ENCODE measurements at places on chromosomes 11 and 22.

DNA sequence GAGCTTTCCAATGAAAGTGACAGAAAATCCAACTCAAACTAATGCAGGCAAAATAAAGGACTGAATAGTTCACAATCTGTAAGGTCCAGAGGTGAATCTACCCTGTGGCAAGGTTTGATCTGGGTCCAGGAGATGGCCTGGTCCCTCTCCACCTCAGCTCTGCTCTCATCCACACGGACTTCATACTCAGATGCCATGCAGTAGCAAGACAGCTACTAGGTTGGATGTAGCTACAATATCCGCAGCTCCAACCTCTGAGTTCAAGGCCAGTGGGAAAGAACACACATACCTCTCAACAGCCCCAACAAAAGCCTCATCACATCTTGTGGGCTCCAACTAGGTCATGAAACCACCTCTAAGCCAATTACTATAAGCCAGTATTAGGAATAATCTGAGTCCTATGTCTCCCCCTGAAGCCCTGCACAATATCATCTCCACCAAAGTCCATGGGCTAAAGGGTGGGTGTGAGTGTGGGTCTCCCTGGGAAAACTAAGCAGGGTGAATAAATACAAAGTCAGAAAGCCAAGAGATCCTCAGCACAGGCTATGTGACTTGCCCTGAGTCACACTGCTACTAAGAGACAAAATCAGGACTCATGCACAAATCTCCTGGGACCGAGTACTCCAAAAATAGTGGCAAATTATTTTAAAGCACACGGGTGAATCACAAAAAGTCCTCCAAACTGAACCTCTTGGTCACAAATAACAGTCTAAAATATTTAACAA lies 78.8 kb downstream of the LARGE1 start:
- no peak for DNase-seq

GRCh38 chr22:27775758-27776649 lies 25.6 kb downstream of the MN1 start:
- no peak for DNase-seq

DNA sequence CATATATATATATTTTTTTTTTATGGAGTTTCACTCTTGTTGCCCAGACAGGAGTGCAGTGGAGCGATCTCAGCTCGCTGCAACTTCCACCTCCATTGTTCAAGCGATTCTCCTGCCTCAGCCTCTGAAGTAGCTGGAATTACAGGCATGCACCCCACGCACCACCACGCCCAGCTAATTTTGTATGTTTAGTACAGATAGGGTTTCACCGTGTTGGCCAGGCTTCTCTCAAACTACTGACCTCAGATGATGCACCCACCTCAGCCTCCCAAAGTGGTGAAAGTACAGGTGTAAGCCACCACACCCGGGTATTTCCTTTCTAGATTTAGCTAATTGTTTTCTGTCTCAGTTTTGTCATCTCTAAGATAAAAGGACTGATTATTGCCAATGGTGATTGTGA lies 821.1 kb downstream of the CNTN5 start:
- DNase-seq: no peak

GRCh38 chr11:130766650-130767565 lies 149.4 kb downstream of the SNX19 start:
- DNase-seq: no peak

DNA sequence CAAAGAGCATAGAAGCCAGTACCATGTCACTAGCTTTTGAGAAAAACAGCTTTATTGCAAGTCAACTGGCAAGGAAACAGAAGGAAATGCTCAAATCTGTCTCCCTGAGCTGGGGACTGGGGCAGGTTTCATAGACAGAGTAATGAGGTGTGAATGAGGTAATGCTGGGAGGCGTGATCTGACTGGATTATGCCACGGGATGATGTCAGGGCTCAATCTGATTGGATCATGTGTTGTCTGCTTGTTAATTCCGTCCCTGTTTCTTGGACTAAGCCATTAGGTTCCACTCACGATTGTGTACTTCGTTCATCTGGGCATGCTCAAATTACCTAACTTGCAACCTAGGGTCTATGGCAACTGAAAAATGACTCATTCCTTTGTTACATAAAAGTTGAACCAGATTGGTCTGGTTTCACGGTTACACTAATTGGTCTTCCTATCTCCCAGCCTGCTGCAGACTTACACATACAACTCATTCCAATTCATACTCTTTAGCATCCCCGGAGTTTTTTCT lies 20.2 kb upstream of the OR10A5 start:
- DNase-seq: no peak

GRCh38 chr11:36054628-36055027 lies 110.8 kb downstream of the LDLRAD3 start:
- no peak for DNase-seq

DNA sequence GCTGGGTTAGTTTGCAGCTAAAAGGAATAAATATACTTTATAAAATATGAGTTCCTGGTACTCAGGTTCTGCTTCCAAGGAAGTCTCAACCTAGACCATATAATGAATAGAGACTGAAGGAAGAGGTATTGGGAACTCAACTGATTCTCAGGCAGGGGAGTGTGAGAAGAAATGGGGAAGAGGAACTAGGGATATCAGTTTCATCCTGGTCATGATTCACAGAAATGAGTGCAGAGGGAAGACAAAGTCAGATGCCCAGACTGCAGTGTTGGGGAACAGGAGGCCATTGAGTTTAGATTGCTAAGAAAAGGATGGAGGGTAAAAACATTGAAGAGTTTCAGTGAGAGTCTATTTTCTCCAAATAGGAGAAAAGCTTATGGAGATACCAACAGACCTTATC lies 28.8 kb downstream of the PLAAT5 start:
- no peak for DNase-seq

- no peak for DNase-seq
Measured at GRCh38 chr11:69359735-69360480, 66.0 kb downstream of the MYEOV start.

DNA sequence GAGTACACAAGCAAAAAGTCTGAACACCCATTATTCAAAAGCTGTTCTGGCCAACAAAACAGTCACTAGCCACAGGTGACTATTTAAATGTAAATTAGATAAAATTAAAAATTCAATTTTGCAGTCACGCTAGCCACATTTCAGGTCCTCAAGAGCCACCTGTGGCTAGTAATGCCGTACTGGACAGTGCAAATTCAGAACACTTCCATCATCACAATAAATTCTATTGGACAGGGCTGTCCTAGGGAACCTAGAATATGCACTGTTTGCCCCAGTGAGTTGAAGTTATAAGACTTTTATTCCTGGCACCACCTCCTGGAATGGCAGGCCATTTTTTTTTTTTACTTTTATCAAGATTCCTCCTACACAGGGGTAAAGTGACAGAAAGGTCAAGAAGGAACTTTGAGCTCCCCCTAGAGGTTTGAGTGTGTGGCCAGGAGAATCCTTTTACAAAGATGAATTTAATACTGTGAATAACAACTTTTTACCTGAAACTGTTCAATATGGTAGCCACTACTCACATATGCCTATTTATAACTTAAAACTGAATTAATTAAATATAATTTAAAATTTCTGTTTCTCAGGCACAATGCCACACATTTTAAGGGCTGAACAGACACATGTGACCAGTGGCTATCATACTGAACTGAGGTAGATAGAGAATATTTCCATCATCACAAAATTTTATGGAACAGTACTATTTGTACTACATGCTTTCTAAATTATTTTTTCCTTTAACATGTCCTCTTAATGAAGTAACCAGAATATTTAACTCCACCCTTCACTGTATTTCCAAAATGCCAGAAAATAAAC lies 6.5 kb downstream of the MSANTD2 start:
- no peak for DNase-seq

GRCh38 chr22:43297270-43298061 lies 45.7 kb downstream of the SCUBE1 start:
- no peak for DNase-seq

DNA sequence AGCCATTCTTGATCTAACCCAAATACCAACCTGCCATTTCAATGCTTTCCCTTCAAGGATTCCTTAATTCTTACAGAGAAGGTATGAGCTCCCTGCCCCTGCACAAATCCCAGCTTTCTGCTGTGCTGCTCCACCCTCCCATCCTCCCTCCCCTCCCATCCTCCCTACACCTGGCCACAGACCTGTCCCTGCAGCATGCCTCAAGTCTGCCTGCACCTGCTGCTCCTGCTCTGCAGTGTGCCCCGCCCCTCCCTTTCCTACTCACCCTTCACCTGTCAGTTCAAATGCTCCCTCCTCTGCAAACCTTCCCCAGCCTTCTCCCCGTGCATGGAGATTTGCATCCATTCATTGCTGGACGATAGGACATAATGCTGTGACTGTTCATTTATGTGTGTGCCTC lies 139.9 kb upstream of the NARS2 start:
- no peak for DNase-seq

DNA sequence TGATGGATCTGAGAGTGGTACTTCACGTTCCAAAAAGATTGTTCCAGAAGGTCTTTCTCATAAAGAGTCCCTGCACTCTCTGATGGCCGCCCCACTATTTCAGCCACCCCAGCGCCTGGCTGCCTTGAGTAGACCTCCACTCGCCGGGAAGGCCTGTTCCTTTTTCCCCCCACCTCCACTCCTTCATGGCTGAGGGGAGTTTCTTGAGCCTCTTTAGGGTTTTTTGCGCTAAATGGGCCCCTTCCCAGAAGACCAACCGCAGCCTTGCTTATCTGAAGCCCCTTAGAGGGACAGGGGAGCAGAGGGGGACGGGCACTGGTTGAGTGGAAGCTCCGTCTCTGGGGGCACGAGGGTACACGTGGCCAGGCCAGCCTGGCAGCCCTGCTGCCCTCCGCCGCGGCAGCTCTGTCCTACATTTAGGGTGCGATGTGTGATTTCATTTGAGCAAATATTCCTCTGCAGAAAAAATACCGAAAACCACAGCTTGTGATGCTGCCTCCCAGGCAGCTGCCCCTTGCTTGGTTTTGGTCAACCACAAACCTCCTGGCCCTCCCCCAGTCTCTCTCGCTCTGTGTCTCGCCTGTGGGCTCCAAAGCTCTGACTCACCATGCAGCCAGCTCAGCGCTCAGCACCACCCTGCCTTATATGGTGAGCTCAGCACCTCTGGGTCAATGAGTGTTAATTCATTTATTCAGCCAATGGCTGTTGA lies 88.7 kb downstream of the TP53I11 start:
- DNase-seq: peak; percentile 31

GRCh38 chr11:17750013-17750800 lies 15.6 kb downstream of the KCNC1 start:
- DNase-seq: no peak

DNA sequence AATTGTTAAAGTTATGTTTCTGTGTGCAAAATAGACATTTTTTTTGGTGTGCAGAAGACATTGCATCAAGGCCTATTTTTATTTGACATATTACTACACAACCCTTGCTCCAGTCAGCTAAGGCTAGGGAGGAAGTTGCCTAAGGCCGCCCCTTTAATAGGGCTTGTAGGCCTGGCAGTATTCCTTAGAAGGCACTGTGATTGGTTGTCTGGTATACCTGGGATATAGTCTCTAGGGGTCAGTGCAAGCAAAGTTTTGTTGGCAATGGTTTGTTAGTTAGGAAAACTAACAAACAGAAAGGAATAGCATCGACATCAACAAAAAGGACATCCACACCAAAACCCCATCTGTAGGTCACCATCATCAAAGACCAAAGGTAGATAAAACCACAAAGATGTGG lies 16.9 kb downstream of the CCDC15 start:
- no peak for DNase-seq

GRCh38 chr22:49207008-49208003 lies 620.4 kb downstream of the BRD1 start:
- DNase-seq: no peak
